ENCODE measurements at places on chromosomes 11 and 22.

GRCh38 chr11:131880316-131880715 lies 509.9 kb downstream of the NTM start:
- no peak for DNase-seq

- peak; percentile 94 for DNase-seq
Observed at GRCh38 chr11:118870396-118871343, 13.0 kb upstream of the CXCR5 start.

DNA sequence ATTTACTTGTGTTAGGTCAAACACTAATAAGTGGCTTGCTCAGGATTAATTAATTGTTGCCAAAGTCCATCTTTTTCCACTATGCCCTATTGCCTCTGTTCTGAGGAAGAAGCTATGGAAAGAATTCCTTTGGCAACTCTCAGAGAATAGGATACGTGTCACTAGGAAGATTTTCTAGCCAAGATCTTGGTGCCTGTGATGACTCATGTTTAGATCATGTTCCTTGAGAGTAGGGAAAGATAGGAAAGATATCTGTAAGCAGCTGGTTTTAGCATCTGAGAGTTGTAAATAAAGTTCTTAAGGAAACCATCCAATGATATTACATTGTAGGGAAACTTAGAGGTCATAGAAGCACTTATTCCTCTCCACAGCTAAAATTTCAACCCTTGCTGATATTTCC lies 15.7 kb downstream of the SLN start:
- no peak for DNase-seq

DNA sequence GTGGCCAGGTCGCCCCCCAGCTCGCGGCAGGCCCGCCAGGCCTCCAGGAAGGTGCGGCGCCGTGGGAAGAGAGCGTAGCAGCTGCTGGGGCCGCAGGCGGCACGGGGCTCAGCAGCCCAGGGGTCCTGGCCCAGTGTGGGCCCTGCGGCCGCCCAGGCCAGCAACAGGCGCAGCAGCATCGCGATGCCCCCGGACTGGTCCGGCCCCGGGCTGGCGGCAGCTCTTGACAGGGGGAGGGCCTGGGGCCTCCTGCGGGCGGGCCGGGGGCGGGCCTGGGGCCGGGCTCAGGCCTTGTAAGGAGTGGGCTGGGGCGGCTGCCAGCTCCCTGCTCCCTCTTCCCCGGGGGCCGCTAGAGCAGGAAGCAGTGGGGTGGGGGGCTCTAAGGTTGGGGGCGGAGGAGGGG lies at the start of gene CD248:
Gene CD248 (minus strand): TSS at position 196 of the 403 bp plus-strand sequence. CDS start 17 bp downstream, at position 179.
- no peak for DNase-seq

DNA sequence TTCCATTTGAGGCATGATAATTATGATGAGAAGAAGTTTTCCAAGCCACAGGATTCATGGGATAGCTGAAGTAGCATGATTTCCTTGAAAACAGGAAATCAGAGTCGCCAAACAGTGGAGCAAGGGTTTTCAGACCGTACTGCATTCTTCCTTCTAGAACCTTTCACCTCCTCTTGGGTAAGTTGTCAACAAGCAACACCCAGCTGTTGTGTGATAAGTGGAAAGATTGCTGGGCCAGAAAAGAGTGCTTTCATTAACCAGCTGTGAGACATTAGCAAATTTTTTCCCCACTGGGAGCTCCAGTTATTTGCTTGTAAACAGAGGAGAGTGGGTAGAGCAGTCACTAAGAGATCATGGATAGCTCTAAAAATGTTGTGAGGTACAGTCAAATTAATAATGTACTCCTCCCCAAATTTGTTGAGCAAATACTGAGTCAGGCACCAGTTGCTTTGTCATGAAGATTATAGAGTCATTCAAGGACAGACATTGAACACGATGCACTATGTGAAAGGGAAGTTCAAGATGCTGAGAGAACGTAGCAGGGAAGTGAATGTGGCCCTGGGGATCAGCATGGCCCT lies 11.7 kb upstream of the MPEG1 start:
- no peak for DNase-seq

DNA sequence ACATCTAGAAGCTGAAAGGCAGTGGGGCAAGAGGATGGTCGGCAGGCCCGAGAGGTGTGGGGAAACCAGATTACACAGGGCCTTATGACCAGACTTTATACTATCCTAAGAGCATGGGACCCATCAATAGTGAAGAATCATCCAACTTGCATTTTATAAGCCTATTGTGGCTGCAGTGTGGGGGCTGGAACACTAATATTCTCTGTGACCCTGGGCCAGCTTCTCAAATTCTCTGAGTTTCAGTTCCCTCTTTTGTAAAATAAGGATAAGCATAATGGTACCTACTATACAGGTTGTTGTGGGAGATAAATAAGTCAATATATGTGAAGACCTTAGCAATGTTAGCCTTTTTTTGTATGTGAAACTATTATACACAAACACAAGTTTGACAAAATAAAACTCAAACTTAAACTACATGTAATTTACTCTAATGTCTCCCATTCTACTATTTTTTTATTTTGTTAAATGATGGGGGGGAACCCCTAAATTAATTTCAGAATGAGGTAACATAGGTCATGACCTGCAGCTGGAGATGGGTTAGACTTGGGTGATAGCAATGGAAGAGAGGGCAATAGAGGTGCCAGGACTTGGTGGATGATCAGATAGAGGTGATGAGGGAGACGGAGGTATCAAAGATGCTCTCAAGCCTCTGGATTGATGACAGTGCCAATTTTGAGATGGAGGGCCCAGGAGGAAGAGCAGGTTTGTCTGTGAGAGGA lies 30.1 kb downstream of the SMCO4 start:
- DNase-seq: no peak

- no peak for DNase-seq
Observed at GRCh38 chr22:27750584-27751265, 50.8 kb downstream of the MN1 start.

DNA sequence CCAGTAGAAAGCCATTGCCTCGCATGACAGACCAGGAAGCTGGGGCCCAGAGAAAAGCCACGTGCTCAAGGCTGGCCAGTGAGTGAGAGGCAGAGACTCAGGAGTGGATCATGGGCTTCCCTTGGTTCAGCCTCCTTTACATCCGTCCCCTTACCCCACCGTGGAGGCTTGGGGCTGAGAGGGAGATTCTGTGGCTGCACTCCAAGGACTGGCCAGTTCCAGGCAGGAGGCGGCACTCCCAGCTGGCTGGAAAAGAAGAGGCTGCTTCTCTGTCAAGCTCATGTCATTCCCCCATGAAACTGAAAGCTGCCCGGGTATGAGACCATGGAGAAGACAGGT lies 6.6 kb upstream of the ASCL2 start:
- no peak for DNase-seq

GRCh38 chr11:76266286-76267100 lies 60.2 kb upstream of the WNT11 start:
- no peak for DNase-seq

- DNase-seq: no peak
Observed at GRCh38 chr11:119941636-119942411, 196.1 kb downstream of the TRIM29 start.

- no peak for DNase-seq
Observed at GRCh38 chr11:11284481-11284880, 68.6 kb downstream of the CSNK2A3 start.

GRCh38 chr22:19402642-19403191 lies 28.8 kb downstream of the HIRA start:
- DNase-seq: no peak

DNA sequence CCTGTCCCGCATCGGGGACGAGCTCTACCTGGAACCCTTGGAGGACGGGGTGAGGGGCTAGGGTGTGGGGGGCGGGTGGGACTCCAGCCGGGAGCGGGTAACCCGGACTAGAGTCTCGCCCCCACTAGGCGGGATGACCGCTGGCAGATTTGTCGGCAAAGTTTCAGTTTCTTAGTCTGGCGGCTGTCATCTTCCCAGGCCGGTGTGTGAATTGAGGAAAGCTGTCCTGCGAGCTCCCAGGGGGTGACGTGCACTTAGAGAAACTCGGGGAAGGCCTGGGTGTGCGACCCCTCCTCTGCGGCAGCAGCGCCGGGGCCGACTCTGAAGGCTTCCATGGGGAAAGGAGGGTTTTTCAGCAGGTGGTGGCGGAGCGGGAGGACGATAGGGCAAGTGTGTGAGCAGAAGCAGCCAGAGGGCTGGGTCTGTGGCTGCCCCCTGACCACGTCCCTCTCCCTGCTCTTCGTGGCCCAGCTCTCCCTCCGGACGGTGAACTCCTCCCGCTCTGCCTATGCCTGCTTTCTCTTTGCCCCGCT lies 463 bp downstream of the RAD9A start:
- no peak for DNase-seq

GRCh38 chr11:14058061-14058460 lies 95.5 kb downstream of the SPON1 start:
- no peak for DNase-seq

- DNase-seq: no peak
Observed at GRCh38 chr11:116702772-116703385, 69.9 kb downstream of the BUD13 start.

DNA sequence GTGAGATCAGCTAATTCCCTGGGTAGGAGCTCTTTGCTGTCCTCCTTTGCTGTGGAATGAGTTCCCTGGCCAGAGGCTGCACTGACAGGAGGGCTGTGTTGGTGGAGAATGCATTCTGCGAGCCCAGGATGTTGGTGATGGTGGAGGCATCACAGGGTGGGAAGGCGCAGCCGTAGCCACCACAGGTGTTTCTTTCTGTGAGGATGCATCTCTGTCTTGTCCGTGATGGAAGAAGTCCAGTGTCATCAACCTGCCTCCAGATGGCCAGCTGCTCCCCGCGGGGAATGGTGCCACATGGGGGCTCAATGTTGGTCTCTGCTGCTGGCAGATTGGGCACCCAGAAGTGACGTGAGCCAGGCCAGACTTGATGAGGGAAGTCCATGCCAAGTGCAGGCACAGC lies 972.1 kb downstream of the TBC1D22A start:
- no peak for DNase-seq

GRCh38 chr11:10499874-10500601 lies 40.9 kb downstream of the RNF141 start:
- no peak for DNase-seq

DNA sequence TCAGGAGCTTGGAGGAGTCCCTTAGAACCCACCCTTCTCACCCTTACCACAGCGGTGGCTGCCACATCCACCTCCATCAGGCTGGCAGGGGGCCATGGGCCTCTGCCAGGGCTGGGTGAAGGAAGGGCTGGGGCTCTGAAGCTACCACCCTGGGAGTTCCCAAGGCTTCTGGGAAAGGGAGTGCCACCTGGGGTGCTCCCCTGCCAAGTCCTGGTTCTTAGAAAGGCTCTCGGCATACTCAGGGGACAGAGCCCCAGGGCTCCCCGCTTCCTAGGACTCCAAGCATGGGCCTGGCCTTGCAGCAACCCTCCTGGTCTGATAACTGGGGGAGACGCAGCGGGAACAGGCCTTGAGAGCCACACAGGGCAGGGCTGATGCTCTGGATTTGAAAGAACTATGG lies 438 bp upstream of the PLA2G3 start:
- no peak for DNase-seq

DNA sequence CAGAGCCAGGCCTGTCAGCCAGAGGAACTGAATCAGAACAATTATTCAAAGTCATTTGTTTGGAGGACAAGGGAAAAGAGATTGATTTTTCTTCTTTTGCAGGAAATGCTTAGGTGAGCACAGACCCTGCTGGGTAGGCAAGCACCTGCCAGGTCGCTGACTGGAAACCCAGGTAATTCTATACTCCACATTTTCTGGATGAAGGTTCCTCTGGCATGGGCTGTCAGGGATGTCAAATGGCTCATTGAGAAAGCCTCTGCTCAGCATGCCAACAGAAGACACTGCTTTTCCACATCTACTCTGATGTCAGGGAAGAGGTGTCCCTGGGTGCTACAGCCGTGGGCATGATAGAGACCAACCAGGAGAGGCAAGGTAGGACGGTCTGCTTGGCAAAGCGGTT lies 166.7 kb upstream of the SYN3 start:
- no peak for DNase-seq

GRCh38 chr11:71349627-71350026 lies 97.2 kb upstream of the SHANK2 start:
- DNase-seq: no peak

DNA sequence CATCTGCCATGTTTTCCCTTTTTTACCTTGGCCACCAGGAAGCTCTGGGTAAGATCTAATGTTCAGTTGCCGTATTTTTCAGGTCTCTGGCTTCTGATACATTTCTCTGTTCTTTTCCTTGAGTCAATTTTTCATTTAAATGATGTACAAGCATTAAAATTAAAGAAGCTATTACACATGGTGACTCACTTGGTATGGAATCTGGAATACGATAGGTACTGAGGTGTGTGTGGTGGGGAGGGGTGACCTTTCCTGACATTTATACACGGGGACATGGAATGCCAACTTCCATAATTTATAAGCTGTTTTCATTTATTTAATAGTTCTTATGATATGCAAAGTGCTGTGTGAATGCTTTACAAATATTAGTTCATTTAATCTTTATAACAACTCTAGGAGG lies 47.8 kb upstream of the ALX4 start:
- no peak for DNase-seq

DNA sequence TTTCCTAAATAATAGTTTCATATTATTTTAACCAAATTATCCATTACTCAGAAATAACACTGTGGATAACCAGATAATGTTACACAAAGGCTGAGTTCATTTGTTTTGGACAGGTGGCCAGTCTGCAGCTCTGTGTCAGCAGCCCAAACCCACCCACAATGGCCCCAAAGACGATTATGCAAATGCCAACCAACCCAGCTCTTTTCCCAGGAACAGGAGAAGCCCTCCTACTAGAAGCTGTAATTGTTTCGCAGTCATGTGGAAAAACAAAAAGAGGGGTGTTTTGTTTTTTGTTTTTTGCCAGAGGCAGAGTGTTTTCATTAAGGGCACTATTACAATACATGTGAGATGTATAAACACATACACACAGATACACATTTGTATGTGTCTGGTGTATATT lies 102.1 kb downstream of the FCHSD2 start:
- DNase-seq: no peak

- no peak for DNase-seq
Observed at GRCh38 chr11:16977994-16978315, 36.3 kb downstream of the PLEKHA7 start.
